Ovary (tissue), 10 donors: ENCODE measurements at places on chromosomes 12 and 14.

DNA sequence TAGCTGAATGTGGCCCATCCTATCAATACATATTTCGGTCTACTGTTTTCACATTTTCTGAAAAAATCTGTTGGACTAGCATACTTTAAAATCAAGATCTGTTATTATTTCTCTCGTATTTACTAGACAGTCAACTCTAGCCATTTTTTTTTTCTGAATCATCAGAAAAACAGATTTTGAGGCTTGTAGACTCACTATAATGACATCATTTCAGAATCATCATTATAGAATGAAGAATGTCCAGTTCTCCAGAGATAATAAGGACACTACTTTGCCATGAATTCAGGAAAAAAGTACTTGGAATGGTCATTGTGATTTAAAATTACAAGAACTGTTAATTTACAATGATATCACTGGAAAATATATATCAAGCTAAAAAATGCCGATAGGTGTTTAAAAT, 589.8 kb downstream of the KCNH5 start:
- no peak for DNase-seq

DNA sequence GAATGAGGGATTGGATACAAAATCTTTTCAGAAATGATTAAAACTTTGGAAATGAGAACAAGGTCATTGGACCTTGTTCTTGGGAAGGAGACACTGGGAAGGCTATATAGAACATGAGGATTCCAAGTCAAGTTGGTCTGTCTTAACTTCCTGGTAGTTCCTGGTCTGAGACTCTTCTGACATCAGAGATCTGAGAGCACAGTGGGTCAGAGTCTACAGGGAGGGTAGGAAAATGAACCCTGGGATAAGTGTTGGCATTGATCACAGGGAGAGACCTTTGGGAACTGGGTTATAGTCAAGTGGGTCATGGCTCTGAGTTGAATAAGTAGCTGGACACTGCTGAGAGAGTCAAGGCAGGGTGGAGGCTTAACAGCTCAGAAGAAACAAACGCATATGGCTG, 17.3 kb upstream of the KCNA1 start:
- DNase-seq, result no peak

DNA sequence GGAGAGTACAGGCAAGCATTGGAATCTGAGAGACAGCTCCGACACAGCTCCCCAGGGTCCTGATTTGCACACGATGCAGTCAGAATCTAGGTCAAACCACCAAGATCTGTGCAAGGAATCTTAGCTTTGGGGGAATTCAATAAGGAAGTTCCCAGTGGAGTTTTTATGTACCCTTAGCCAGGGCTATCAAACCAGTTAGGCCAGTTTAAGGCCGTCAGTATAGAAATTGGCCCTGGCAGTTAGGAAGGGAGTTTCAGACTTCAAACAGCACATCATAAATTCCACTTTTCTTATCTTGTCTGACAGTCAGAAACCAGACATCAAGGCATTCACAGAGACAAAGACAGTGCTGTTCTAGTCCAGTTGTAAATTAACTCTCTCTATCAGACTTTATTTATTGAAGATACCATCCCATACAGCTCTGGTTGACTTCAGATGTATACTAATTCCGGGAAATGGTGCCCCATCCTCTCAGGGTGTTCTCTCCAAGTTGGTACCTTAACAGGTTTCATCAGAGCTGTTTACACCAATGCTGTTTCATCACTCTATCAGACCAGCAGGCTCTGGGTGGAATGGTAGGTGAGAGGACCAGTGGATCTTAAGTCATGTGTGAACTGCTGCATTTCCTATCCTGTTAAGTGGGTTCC, 157.5 kb upstream of the ATF7IP start:
- no peak for DNase-seq

DNA sequence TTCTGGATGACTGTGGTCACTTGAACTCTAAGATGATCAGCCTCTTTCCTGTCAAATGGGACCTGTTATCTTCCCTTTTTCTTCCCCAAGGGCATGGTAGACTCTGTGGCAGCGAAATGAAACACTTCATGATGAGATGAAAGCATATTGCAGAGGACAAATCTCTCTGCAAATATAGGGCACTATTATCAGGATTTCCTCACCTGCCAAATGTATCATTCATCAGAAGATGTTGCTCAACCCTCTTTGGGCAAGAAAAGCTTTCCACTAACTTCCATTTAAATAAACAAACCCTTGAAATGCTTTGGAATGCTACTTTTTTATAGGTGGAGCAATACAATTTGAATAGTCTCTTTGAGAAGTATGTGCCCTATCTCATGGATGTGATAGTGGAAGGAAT, 105.0 kb downstream of the DNAH10 start:
- no peak for DNase-seq

DNA sequence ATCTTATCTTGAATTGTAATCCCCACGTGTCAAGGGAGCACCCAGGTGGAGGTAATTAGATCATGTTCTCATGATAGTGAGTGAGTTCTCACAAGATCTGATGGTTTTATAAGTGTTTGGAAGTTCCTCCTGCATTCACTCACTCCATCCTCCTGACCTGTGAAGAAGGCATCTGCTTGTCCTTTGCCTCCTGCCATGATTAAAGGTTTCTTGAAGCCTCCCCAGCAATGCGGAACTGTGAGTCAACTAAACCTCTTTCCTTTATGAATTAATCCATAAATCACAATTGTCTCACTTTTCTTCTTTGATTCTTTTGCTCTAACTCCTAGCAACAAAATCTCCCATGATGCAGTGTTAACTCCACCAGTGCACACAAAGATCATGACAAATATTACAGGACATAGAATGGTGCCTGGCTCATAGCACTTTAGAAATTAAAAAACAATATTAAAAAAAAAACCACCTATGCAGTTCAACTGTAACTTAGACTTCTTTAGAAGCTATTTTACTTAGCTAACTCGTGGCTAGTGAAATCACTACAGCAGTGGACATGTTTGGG, 37.6 kb upstream of the MGAT4C start:
- DNase-seq, result no peak
